ENCODE measurements at places on chromosomes 5 and 9. TPM values are rescaled to one million over a fixed set of nuclear protein-coding genes. Genes with fewer than 3 reads are reported as not detected.

GRCh38 chr9:127779136-127779981 is 893 bp upstream of the SH2D3C start:
- DNase-seq: no peak

DNA sequence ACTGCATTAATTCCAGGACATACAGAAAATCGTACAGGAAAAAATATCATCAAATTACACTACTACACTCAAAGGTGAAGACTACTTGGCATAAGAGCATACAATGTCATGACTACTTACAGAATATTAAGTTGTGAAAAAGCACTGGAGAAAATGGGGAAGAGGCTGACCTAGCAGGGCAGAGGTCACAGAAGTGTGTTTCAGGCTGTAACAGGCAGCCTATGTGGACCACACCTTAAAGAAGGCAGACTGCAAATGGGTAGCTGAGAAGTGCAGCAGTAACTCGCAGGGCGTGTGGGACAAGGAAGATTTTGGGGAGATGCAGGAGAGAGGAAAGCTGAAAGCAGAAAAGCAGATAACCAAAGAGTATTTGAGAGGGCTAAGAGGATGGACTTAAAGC is 167.0 kb upstream of the PIK3R1 start:
- DNase-seq: no peak

DNA sequence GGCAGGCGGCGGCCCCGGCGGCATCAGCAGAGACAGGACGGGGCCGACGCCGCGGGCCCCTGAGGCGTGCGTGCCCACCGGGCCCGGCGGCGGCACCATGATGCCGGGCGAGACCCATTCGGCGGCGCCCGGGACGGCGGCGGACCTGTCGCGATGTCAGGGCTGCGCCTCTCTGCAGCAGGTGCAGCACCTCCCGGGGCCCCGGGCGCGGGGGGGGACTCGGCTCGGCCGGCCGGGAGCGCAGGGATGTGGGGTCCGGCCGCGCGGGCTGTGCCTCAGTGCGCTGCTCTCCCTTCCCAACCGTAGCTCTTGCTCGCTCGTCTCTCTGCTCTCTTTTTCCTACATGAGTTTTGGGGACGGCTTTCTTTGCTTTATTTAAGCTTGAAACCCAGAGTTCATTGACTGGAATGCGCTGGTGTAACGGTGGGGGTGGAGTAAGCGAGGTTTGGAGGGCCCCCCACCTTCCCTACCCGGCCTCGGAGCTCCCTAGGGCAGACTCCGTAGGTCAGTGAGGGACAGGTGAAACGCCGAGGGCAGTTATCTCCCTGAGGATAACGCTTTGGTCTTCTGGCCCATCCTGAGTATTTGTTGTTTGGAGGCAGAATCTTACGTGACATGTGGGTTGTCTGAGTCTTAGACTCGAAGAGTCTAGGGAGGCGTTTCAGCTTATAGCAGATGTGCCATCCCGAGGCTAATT is 490 bp downstream of the ICE1 start:
- no peak for DNase-seq

- DNase-seq: no peak
These were observed 84.5 kb upstream of the RAI14 start for GRCh38 chr5:34571677-34572041.

The SH3GLB2 gene
- total RNA-seq: 28.4 TPM

The MAN1B1 gene
- 41.4 TPM for total RNA-seq

The SLCO6A1 gene
- total RNA-seq: 2.9 TPM
